ENCODE measurements at places on chromosomes 1 and 21.
A peak's percentile ranks its signal among the peaks of the same experiment; 100 is the strongest.

- DNase-seq, result no peak
Measured at GRCh38 chr1:11338284-11338924, 65.4 kb downstream of the UBIAD1 start.

DNA sequence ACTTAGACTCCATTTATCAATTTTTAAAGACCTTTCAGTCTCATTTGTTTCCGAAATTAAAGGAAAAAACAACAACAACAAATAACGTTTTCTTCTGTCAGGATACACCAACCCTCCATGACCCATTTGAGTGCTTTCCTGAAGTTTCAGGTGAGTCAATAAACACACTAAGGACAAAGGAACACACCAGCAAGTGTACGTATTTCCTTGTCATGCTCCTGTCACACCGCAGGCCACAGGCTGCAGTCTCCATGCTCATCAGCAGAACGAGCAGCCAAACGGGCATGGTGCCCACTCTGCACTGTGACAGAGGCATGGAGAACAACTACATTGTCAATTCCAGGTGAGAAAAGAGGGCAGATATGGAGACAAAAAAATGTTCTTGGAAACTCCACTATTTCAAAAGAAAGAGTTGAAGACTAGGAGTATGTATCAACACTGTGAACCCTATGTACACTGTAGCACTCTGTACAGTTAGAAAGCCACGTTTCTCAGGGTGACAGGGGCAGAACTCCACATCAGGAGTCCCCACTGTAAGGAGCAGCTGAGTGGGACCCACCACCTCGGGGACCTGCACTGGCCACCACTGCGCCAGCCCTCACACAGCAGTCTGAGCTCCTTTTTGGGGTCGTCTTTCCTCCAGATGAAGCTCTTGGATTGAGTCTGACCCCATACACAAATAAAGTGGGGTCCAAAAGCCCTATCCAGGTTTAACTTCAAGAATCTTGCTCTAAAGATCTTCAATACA, 2.6 kb downstream of the PTTG1IP start:
- no peak for DNase-seq

- DNase-seq, result peak; percentile 71
Measured at GRCh38 chr1:206658264-206658980, 23.1 kb downstream of the DYRK3 start.

DNA sequence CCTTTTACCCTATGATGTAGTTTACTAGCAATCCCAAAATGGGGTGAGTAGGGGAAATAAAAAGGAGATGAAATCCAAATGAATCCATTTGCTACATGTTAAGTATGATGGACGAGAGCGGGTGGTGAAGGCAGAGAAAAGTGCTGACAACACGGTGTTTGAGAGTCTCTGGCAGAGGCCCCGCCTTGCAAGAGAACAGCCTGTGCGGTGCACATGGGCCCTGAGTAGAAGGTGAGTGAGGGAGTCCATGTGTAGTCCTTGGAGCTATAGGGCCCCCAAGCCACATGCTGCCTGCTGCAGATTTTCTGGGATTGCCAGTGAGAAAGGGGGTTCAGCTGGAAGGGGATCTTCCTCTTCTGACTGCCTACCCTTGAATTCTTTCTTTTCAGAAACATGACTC, 177.1 kb downstream of the TNR start:
- no peak for DNase-seq
